Purkinje cell (primary cell): ENCODE measurements at places on chromosomes 3 and 15. TPM values are rescaled to one million over a fixed set of nuclear protein-coding genes. Genes with fewer than 3 reads are reported as not detected.

The CX3CR1 gene
- polyA plus RNA-seq = 0.43 TPM in 1 of 2 replicates, not detected in the other

The STRC gene
- 0.69 and 1.5 TPM in 2 replicates for polyA plus RNA-seq

The FEZF2 gene
- polyA plus RNA-seq = 3.8 TPM in 1 of 2 replicates, not detected in the other

The ISLR2 gene
- polyA plus RNA-seq = 0.23 TPM in 1 of 2 replicates, not detected in the other

The PAQR5 gene
- 0.09 and 0.42 TPM in 2 replicates for polyA plus RNA-seq

The ARL14 gene
- 0.26 TPM in 1 of 2 replicates, not detected in the other for polyA plus RNA-seq

The VEPH1 gene
- 0.32 TPM in 1 of 2 replicates, not detected in the other for polyA plus RNA-seq

The TMEM43 gene
- 7.8 and 10.9 TPM in 2 replicates for polyA plus RNA-seq

The MYEF2 gene
- polyA plus RNA-seq = 27.2 and 35.0 TPM in 2 replicates

The ELP6 gene
- 35.6 and 37.3 TPM in 2 replicates for polyA plus RNA-seq

The WDR93 gene
- 0.39 and 0.56 TPM in 2 replicates for polyA plus RNA-seq

The TEX55 gene
- polyA plus RNA-seq = not detected in 2 replicates

The CAND2 gene
- polyA plus RNA-seq = 2.6 and 3.4 TPM in 2 replicates

The SLC12A8 gene
- polyA plus RNA-seq = 3.0 and 3.8 TPM in 2 replicates

The RPP14 gene
- 11.1 and 14.9 TPM in 2 replicates for polyA plus RNA-seq

The FOXL2NB gene
- polyA plus RNA-seq = not detected in 2 replicates

The CP gene
- 0.85 TPM in 1 of 2 replicates, not detected in the other for polyA plus RNA-seq

The TMEM42 gene
- 17.5 and 20.8 TPM in 2 replicates for polyA plus RNA-seq

The LRRC2 gene
- 0.04 and 1.6 TPM in 2 replicates for polyA plus RNA-seq

The GNAT1 gene
- polyA plus RNA-seq = not detected in 2 replicates

The ZNF774 gene
- 2.7 TPM in 1 of 2 replicates, not detected in the other for polyA plus RNA-seq
